ENCODE measurements at places on chromosomes 4 and X.

- DNase-seq: no peak
Measured at GRCh38 chrX:97358941-97359340, 475.2 kb downstream of the RPA4 start.

DNA sequence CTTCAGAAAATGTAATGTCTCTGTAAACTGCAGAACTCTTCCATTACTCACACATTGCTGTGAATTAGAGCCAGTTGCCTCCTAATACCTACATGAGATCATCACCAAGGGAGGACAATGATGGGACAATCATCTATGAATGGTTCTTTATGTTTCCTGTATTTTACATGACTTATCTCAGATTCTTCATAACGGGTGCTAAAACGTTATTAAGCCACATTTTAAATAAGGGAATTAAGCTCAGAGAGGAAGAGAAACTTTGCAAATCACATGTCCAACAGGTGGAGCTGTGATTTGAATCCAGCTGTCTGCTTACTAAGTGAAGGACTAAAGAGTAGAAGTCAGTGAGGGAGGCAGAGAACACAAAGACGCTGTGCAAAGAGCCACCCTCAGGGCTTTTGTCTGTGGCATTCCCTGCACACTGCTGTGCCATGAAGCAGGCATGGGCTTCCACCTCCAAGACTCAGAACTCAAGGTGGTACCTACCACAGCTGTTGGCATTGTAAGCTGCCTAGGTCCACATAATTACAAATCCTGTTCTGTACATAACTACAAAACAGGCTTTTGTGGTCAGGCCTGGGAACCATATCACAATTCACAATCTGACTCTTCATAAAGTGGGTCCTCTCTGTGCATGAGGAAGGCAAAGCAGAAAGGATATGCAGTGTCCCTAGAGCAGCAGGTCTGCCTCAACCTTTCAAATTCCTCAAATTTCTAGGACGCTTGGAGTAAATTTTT, 12.8 kb downstream of the TBC1D9 start:
- peak; percentile 60 for DNase-seq

GRCh38 chr4:53116954-53117353, 248.9 kb downstream of the SCFD2 start:
- no peak for DNase-seq

- no peak for DNase-seq
Measured at GRCh38 chr4:76663824-76664223, 228.8 kb downstream of the SHROOM3 start.

DNA sequence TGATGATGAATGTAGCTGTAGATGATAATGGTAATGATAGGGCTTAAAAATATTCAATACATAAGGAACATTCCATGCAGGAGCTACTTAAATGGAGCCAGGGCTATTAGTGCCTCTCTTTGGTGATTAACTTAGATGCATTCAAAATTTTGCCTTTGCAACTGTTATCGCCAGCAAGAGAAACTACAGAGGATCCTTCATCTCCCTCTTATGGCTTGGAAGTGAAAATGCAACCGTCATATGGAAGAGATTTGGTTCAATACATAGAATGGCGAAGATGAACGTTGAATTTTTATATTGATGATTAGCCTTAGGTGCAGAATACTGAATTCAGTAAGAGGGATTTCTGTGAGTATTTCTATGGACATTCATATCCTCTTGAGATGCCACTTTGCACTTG, 134.5 kb upstream of the NLGN4X start:
- DNase-seq: no peak

GRCh38 chr4:109294006-109294405, 8.5 kb downstream of the COL25A1 start:
- DNase-seq: peak; percentile 68

DNA sequence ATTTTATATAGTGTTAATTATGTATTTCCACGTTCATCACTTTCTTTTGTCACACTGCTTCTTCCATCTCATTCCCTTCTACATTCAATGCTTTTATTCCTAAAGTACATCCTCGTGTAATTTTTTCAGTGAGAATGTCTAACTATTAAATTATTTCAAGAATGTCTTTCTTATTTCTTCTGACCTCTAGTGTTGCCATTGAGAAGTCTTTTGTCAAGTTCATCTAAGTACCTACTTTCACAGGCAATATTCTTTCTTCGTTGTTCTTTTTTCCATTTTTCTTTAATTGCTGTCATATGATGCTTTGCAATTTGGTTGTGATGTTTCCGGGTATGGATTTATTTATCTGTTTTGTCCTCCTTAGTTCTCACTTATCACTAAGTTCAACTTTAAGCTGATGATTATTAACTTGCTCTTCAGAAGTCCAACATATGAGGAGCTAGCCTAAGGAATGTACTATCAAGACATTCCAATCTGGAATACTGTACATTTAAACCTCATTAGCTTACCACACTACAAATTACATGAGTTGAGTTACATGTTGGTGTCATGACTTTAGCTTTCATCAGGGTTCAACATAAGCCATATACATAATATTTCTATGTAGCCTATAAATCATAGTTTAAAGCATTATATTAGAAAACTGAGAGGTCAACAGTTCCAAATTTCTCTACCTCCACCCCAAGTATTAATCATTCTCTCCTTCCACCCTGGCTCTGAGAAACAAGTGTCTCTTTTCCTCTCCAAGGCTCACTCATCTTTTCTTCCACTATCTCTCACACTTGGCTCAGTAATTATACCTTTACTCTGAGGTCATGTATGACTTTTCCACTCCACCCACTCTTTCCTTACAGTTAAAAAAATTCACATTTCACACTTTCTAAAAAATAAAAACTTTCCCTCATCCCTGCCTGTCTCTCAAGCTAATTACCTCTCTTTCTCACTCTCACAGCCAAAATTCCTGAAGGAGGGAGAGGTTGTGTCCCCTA, 81.5 kb downstream of the COX18 start:
- no peak for DNase-seq

- DNase-seq: no peak
Measured at GRCh38 chr4:1416051-1416947, 10.1 kb upstream of the NKX1-1 start.

GRCh38 chr4:143360838-143361625, 24.4 kb downstream of the GAB1 start:
- DNase-seq: no peak

GRCh38 chr4:118740869-118741268, 55.7 kb downstream of the METTL14 start:
- peak; percentile 47 for DNase-seq

DNA sequence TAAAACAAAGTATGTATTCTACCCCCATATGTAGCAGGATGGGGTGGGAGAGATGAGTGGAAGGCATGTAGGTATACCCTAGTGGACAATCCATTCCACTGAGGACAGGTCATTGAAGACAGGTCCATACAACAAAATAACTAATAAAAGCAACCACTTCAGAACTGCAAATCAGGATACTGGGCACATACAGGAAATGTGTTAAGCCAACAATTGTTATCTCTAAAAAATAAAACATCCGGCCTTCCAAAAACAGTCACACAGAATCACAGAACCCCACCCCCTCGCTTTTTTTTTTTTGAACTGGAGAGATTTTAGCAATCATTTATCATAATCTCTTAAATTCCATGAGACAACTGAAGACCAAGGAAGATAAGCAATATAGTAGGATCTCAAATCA, 112.9 kb downstream of the FRYL start:
- DNase-seq: no peak

- DNase-seq: peak; percentile 65
Measured at GRCh38 chr4:71266090-71266794, 72.6 kb upstream of the SLC4A4 start.

DNA sequence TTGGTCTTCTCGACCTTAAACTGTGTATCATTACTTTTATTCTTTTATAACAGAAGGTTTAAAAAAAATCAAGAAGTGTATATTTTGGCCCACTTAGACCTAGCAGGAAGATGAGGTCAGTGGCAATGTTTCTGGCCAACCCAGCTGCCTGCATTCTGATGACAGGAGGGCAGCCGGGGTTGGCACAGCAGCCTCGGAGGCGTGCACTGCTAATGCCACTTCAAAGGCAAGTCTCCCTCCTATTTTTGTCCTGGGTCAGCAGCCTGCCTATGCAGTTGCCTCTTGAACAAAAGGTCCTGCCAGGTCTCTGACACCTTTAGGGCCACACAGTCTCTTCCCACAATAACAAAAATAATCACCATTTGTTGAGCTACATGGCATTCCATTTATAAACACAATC, 89.4 kb upstream of the MYOZ2 start:
- DNase-seq: no peak

DNA sequence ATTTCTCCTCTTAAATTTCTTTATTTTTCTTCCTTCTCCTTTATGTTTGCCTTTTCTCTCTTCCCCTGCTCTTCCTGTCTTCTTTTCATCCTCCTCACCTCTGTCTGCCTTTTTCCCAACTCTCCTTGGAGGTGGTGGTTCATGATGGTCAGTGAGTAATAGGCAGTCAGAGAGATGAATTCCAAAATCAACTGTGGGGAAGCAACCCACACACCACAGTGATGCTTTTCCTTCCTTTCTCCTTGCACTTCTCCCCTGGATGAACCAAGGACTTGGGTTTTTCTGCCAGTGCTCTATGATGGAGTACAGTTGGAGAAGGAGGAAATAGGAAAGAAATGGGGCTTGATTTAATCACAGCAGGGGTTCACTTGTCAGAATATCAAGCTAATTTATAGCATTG, 153.8 kb downstream of the DCK start:
- no peak for DNase-seq

- no peak for DNase-seq
Measured at GRCh38 chr4:167642250-167642649, 408.0 kb upstream of the SPOCK3 start.

- no peak for DNase-seq
Measured at GRCh38 chr4:61068745-61069144, 131.4 kb upstream of the ADGRL3 start.

GRCh38 chrX:37353646-37354045, 4.5 kb downstream of the PRRG1 start:
- DNase-seq: no peak
